ENCODE measurements at places on chromosomes 11 and 22.

DNA sequence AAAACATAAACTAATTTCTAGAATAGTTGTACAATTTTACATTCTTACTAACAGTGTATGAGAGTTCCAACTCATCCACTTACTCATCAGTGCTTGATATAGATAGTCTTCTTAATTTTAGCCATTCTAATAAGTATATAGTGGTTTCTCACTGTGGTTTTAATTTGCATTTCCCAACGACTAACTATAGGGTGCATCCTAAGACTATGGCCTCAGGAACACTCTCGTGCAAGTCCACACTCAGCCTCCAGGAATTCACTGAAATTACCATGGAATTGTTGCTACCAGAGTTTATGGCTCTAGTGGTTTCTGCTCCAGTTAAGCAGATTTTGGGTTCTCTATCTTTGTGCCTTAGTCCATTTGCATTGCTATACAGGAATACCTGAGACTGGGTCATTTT is 60.1 kb upstream of the GUCY1A2 start:
- DNase-seq = no peak

GRCh38 chr11:113614097-113614496 is 92.0 kb downstream of the TMPRSS5 start:
- no peak for DNase-seq

DNA sequence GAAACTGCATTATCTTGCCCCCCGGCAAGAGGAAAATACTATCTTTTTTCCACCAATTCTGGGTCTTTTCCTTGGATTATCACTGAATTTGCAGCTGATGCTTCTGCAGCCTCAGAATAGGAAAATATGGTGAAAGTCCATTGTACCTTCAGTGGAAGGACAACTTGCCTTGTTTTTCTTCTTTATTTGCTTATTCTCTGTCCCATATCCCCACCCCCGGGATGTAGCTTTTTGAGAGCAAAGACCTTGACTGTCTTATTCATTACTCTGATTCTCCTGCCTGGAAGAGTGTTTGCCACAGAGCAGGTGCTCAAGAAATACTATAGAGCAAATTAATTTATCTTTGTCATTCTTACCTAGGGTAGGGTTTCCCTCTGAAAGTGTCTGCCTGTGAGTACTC is 29.5 kb downstream of the UBASH3B start:
- DNase-seq = no peak

DNA sequence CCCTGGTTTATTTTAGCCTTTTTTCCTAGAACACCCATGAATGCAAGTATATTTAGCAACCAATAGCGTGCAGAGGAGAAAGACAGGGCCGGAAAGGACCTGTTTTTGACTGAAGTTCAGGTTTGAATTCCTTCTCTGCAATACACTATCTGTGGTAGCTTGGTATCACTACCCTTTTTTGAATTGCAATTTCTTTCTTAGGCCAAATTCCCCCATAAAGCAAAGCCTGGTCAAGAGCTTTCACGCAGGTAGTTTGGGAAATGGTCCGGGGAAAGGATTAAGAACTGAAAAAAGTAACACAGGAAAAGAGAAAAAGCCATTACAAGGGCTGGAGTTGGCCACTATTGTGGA is 38.8 kb upstream of the PAMR1 start:
- no peak for DNase-seq

DNA sequence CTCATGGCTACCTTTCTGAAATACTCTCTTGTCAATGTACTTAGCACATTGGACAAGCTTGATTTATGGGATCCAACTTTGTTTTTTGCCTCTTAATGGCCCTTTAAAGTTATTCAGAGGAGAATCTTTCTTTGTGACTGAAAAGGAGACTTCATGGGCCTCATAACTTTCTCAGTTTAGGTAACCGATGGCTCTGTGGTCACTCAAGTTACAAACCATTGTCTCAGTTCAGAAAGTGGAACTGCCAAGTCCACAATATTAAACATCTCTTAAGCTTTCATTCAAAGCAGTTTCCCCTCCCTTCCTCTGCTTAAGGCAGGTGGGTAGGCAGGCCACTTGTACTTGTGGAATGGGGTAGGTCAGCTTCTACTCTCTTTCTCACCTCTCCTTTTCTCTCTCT is 12.3 kb upstream of the ARL14EP start:
- no peak for DNase-seq

GRCh38 chr11:116580799-116581198 is 192.0 kb downstream of the BUD13 start:
- DNase-seq = no peak

- DNase-seq = no peak
These were observed 19.8 kb upstream of the GNB1L start for GRCh38 chr22:19874307-19875060.

DNA sequence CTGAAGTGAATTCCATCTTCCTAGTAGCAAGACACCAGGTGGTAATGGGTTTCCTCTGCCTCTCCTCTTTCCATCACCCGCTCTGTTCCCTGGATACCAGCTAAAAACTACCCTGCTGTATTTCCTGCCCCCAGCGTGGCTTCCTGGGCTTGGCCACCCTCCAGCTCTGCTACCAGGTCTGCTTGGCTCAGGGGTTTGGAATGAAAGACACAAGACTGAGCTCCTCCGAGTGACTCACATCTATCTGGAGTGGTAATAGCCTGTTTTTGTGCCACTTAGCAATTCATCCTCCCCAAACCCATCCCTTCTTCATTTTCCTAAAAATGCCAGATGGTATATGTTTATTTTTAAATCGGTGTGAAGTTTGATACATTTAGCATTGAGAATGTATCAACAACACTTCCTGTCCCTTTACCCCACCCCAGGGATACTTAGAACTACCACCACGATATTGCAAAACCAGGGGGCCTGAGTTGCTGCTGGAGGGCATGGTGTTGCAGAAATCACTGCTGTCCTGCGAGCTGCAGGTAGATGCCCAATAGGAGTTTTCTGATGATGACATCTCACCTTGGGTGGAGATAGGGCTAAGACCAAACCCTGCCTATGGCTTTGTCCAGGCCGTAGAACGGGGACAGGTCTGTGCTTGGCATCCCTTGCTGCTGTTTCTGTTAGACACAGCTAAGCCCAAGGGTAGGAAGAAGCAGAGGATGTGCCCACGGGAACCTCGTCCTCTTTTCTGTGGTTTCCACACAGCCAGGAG is 7.5 kb upstream of the MICAL3 start:
- no peak for DNase-seq

GRCh38 chr11:124756753-124757227 is 4.7 kb upstream of the VSIG2 start:
- no peak for DNase-seq

GRCh38 chr11:7480113-7480512 is 5.2 kb upstream of the OLFML1 start:
- no peak for DNase-seq

DNA sequence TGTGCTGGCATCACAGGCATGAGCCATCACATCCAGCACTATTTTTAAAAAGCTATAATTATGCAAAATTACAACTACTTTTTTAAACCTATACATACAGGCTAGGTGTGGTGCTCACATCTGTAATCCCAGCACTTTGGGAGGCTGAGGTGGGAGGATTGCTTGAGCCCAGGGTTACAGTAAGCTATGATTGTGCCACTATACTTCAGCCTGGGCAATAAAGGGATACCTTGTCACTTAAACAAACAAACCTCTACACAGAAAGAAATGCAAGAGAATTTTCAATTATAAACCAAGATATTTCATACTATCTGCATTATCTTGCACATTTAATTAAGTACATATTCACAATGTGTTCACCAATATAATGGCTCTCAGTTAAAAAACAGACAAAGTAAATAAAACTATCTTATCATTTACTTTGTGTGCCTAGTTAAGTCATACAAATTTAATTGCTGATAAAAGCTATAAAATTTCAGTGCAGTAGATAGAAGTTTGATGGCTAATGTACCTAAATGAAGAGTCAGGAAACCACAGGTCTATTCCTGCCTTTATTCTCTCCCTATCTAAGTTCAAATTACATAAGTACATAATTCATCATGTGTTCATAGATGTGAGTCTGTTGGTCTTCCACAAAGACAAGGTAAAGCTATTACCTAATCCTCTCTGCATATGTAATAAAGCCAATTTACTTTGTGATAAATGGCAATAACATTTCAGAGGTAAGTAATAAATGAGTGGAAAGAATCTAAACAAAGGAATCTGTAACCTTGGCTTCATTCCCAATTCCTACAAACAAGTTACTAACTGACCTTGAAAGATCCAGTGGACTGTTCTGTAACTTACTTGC is 9.0 kb upstream of the RDX start:
- DNase-seq = no peak

DNA sequence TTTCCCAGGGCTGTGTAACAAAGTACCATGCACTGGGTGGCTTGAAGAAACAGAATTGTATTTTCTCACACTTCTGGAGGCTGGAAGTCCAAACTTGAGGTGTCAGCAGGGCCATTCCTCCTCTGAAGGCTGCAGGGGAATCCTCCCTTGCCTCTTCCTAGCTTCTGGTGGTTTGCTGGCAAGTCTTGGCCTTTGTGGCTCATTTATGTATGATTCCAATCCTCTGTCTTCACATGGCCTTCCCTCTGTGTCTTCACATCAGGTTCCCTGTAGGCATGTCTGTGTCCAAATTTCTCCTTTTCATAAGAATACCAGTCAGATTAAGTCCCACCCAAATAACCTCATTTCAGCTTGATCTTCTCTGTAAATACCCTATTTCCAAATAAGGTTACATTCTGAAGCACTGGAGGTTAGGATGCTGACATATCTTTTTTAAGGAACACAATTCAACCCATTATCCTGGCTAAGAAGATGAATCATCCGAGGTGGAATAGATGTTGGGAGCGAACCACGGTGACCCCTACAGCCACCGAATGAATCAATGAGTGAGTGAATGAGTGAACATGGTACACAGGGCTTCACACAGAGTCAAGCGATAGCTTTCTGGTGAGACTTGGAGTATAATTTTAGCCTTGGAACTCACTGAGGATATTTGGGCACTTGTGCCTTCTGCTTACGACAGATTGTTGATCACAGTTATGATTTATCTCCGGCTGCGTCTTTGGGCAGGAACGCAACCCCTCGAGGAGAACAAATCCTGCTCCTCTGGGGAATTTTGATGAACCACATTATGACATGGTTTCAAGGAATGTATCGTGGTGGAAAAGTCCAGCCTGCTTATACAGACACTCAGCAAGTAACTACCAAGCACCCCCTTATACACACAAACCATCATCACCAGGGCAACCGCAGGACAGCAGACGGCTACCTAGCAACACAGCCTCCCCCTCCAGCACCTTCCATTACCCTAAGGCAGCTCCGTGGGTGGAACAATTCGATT is 34.3 kb upstream of the MICAL2 start:
- DNase-seq = no peak

- DNase-seq = no peak
These were observed 73.8 kb upstream of the OPCML start for GRCh38 chr11:133606124-133606523.

GRCh38 chr22:22111267-22111751 is 128.7 kb upstream of the TOP3B start:
- DNase-seq = no peak

DNA sequence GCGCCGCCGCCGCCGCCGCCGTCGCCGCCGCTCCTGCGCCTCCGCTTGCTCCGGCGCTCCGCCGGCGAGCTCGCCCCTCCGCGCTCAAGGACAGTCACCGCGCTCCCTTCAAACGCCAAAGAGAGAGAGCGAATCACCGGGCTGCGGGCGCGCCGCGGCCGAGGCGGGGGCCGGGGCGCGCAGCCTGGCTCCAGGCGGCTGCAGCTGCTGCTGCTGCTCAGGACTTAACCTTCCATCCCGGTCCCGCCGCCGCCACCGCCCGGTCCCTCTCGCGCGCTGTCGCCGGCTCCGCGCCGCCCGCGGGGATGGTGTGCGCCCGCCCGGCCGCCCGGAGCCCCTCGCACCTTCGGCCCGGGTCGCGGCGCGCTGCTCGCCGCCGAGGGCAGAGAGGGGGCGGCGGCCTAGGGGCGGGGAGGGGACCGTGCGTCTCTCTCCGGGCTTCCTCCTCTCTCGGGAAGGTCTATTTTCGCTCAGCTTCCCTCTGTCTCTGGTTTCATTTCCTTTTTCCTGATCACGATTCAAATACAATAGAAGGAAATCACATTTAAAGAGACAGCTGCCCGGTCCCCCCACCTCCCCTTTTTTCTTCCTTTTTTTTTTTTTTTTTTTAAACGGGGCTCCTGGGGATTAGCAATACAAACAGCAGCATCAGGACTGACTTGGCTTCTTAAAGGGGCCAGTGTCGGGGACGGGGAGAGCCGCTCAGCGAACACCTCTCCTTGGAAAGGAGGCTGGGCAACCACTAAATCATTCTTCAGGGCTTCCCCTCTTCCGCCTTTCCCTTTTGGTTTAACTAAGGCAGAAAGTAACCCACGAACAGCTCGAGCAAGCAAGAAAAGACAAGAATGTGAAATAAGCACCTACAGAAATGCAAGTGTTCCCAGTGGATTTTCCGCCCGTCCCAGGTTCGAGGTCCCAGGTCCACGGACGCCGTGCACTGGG is 22.1 kb downstream of the LMO2 start:
- no peak for DNase-seq

DNA sequence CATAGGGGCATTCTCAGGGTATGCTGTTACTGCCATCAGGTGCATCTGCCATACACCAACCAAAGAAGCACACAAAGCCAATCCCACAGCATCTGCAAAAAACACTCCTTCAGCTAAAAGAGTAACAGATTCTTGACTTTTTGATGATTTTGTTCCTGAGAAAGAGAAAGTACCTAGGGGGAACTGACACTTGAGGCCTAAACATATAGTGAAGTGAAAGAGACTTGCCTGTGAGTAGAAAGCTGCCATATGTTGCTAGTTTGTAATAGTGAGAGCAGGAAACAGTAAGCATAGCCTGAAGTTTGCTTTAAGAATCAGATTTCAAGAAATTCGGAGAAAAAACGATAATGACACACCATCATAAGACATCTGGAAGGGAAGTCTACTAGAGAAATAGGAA is 97.9 kb upstream of the CTSC start:
- DNase-seq = no peak

- no peak for DNase-seq
These were observed 135.8 kb upstream of the NECTIN1 start for GRCh38 chr11:119864836-119865235.

DNA sequence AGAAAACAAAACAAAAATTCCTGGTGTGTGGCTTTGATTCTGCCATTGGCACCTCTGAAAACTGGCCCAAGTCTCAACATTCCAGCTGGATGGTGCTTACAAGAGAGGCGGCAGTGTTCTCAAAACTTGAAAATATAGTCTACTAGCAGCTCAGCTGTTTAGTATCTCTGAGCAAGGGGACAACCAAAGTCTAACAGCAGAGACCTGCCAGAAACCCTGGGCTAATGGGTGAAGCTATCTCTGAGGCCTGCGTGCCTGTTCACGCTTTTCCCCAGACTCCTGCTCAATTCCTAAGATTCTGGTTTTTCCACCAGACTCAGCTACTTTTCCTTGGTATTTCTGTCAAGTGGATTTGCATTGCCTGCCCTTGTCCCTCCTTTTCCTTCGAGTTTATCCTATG is 17.9 kb downstream of the TMEM218 start:
- DNase-seq = no peak
